Amniotic epithelial cell (primary cell): ENCODE measurements at places on chromosomes 6 and 20.
A peak's percentile ranks its signal among the peaks of the same experiment; 100 is the strongest.

DNA sequence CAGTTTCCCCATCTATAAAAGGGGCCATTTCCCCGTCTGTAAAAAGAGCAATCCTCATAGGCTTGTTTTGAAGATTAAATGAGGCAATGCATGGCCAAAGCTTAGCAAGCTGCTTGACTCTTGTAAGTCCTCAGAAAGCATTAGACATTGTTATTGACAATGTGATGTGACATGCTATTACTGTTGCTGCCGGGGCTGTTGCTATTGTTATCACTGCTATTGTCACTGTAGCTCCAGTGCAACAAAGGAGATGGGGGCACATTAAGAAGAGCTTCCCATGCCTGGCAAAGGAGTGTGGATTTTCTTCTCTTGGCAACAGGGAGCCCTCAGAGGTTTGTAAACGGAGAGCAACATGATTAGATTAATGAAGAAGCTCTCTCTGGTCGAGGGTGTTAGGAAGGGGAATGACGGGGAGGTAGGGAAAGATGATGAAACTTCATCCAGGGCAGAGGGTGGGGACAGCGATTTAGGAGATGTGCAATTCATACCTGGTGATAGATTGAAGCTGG is 33.1 kb upstream of the FAM83D start:
- no peak for DNase-seq

DNA sequence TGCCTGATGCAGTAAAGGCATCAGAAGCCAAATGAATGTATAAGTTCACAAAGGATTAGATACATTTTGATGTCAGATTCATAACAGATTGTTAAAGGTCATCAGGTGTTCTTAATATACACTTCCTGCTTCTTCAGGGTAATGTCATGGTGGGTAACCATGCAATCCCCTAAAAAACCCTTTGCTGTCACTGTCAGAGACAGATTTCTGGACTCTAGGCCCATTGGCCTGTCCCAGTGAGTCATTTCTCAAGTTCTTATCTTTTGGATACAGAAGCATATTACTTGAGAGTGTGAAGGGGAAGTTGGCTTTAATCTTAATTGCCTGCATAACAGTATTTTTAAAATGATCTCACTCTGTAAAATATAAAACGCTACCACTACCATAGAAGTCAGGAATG is 895.6 kb upstream of the MAP3K7 start:
- DNase-seq: no peak

DNA sequence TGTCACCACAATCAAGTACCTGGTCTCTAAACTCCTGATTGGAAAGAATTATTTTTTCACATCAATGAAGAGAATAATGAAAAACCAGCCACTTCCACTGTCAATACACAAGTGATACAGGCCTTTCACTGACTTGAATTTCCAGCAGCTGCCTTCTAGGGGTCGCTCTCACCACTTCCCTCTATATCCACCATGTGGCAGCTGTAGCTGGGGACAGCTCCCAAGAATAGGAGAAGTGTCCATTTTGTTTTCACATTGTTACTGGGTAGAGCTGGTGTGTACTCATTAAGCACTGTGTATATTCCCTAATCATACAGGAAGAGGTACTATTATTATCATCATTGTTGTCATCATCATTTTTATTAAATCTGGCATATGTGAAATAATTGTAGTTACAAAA is 438.4 kb upstream of the SPTLC3 start:
- DNase-seq: no peak

DNA sequence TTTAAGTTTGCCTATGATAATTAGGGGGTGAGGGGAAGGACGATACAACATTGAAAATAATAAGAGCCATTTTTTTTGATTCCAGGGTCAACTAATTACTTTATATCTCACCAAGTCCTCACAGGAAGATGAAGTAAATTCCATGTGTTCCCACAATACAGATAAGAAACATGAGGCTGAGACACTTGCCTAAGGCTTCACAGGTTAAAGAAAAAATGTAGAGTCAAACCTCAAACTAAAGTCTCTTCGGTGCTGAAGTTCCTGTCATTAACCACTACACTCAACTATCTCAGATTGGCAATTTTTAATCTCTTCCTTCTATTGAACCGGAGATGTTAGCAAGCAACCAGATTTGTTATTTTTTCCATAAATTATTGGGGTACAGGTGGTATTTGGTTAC is 33.0 kb downstream of the MRAP2 start:
- peak; percentile 4 for DNase-seq

DNA sequence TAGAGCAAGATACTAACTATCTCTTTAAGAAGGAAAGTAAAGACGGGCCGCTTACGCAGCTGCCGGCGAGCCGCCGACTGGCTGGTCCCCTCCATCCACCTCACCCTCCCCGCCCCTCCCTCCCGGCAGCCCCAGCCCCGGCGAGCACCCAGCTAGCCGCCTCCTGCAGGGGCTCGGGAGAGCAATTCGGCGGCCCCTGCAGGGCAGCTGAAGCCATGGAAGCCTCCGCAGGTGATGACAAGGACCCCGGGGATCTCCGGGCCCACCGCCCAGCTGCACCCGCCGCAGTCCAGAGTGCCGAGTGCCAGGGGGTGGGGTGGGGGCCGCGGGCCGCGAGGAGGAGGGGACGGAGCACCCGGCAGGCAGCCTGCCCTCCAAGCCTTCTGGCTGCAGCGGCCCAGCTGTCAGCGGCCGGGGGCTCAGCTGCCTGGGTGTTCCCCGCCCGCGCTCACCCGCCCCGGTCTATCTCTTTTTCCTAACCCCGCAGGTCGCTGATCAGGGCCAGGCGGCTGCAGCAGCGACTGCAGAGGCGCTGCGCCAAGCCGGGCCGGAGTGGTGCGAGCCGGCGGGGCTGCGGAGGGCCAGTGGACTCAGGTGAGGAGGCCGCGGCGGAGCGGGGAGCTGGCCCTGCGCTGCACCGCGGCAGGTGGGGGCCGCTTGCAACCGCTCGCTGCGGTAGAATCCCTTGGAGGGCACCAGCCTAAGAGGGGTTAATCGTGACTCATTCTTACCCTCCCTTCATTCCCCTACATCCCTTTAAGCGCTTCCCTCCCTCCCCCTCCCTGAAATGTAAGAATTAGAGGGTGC is at the start of gene SNPH:
TSS of gene SNPH (plus strand) at position 128 of the 807 bp plus-strand sequence. CDS start 29,946 bp downstream, outside the sequence.
- peak; percentile 73 for DNase-seq

DNA sequence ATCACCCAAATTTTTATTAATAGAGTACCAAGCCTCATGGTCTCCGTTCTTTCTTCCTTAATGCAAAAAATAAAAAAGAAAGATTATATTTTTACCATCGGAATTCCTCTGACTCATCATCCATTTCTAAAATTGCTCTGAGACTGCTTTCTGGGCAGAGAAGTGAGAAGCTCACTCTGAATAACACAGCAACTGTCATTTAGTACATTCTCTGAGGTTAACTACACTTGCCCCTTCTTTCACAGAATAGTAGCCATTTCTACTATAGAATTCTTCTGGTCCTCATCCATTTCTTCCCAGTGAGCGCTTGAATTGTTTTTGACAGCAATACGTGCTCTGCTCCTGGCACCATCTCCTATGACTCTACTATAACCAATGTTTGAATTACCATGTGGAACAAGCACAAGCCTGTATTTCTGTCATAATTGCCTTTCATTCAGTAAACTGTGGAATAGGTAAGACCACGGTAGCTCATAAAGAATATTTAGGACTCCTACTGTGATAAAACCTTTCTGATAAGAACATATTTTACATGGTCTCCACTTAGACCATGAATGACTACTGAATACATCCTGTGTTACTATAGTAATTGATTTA is 435.5 kb upstream of the NRSN1 start:
- DNase-seq: no peak

- DNase-seq: no peak
Observed at GRCh38 chr6:3278691-3279090, 19.9 kb downstream of the PSMG4 start.

DNA sequence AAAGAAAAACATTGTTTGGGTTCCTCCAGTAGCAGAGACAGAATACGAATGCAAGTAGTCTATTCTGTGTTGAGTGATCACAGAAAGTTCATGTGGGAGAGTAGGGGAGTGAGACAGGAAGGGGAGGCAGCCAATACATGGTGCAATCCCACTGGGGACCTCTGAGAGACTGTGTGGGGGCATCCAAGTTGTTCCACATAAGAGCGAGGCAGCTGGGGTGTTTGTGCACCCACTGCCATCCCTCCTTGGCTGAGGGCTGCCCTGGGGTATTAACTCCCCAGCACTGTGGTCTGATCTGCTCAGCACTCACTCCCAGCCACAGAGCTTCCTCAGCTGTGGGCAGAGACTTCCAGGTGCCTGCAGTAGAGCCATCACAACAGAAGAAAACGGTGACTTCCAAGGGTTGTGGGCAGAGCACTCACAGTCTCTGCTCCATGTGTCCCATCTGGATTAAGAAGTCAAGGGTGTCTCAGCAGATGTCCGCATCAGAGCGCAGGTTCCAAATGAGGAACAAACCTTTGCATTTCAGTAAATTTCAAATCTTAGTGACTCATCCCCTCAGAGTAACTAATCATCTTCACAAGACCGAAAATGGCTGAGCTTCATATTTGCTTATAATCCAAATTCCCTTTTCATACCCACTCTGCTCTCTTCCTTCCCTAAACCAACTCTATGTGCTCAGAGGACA is 101.9 kb upstream of the NAA20 start:
- peak; percentile 40 for DNase-seq

DNA sequence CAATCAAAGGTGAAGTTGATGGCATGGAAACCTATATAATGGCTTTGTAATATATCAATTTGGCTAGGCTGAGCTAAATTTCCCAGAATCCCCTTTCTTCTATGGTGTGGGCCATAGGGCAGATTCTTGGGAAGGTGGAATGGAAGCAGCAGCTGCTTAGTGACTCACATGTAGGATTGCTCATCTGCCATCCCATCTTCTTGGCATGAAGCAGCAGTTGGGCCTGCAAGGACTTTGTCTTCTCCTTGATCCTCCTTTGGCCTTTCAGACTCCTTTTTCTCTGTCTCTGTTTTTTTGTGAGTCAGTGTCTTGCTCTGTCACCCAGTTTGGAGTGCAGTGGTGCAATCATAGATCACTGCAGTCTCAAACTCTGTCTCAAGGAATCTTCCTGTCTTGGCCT is 52.6 kb upstream of the CEP162 start:
- DNase-seq: peak; percentile 10

DNA sequence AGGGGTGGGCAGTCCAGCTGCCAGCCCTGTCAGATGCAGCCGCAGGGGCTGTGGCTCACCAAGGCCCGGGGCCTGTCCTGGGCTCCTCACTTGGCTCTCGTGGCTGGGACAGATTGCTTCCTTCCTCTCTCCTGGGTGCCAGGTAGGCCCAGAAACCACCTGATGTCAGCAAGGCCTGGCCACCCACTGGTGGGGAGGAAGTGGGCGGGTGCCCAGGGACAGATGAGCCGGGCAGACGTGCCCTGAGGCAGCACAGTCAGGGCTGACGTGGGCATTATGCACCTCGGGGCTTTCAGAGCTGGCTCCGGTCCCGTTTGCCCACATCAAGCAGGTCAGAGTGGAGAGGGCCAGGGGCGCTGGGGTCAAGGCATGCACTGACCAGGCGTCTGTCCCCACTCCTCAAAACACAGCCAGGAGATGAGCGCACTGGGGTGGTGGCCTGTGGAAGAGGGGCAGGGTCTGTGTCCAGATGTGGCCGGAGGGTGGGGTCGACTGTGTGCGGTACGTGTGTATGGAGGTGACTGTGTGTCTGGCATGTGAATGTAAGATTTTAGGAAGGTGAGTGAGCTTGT is 133.2 kb upstream of the PTPN1 start:
- DNase-seq: no peak

GRCh38 chr6:31479151-31479932 is 18.6 kb upstream of the MICB start:
- DNase-seq: no peak

DNA sequence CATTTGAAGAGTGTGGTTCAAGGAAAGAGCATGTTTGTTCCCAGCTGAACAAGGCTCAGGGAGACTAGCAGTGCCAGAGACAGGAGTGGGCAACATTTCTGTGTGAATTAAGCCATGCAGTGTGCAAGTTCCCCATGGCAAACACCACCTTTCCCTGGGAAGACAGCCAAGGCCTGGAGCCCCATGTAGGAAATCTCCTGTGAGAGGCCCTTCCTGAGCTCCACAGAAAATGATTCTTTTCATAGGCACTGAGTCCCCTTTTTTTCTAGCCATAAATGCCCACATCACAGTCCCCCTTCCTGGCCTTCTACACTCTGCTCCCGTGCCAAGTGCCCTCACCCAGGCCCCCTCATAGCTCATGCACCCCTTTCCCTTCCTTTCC is 11.8 kb upstream of the TRAM2 start:
- no peak for DNase-seq

DNA sequence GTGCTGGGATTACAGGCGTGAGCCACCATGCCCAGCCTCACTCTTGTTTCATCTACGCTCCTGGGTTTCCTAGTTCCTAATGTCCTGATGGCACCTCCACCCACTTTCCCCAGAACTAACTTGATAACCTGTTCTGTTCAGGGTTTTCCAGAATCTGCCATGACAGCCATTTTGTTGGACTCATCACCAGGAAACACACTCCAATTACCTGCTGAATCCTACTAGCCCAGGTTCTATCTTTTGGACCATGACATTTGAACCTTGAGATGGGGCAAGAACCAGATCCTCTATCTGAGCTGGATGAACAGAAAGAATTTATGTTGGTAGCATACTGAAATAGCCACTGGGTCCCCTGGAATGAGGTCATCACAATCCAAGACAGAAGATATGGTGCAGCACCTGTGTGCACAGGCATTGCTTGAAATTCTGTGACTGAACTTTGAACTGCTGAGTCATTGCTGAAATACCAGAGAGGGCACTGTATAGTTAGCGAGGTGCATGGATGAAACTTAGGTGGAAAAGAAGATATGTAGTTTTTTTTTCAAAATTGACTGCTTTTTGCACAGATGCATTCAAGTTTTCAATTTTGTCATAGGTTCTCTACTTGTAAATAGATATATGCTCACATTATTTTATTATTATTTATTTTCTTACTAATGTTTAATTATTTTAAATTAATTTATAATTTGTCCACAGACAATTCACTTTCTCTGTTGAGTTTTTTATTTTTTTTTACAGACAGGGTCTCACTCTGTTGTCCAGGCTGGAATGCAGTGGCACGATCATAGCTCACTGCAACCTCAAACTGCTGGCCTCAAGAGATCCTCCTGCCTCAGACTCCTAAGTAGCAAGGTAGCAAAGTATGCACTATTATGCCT is 42.8 kb upstream of the TASP1 start:
- no peak for DNase-seq

DNA sequence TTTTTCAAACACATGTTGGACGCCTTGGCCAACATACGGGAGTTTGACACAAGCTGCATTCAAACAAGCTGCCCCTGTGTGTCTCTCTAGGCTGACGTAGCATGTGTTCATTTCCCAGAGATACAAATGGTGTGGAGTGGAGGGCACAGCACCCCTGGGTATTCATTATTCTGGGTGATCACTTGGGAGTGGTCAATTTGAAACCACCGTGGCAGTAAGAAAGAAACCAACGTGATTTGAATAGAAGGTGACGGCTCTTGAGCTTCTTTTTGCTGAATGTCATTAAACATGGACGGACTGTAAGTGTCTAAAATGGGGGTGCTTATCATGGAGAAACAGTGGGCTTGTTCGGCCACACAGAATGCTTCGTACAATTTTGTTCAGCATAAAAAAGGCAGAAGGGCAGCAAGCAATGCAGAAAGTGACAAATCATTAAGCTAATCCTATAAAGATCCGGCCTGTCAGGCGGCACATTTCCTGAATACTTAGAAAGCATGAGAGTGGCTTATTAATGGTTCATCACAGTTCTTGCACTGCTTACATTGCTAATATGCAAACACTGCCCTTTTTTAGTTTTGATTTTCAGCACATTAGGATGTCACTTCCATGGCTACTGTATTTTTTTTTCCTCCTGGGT is 1261.9 kb upstream of the CITED2 start:
- DNase-seq: no peak

GRCh38 chr6:84123186-84123585 is 89.6 kb downstream of the MRAP2 start:
- no peak for DNase-seq
